Stimulated activated CD8-positive, alpha-beta memory T cell treated with anti-CD3 and anti-CD28 coated beads, Interleukin-2, amount 100 ng/mL, for 1 hour (primary cell): ENCODE measurements at places on chromosomes 4 and X.

DNA sequence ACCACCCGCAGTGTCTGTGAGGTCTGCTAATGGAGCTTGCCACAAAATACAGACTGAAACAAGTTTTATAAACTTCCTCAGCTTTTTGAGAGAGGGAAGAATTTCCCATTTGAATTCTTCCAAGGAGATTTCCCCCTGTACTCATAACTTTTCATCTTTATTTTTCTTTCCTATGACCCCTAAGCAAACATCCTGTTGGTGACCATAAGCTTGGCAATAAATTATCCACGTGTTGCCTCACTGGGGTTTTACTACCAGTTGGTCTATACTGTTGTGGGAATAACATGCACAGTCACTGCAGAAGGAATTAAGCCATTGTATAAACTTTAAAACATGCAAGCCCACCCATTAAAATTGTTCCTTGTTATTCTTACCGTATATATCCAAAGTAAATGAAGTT is 86.2 kb downstream of the SLC39A8 start:
- no peak for DNase-seq

GRCh38 chr4:51831133-51831532 is 11.8 kb upstream of the DCUN1D4 start:
- peak; percentile 39 for DNase-seq

GRCh38 chrX:14026121-14026520 is 3.6 kb downstream of the GEMIN8 start:
- DNase-seq: no peak

- no peak for DNase-seq
These were observed 22.2 kb downstream of the QDPR start for GRCh38 chr4:17489721-17490120.

GRCh38 chr4:173506597-173507211 is 23.3 kb downstream of the HAND2 start:
- no peak for DNase-seq
